ENCODE measurements at places on chromosomes 12 and 14. TPM values are rescaled to one million over a fixed set of nuclear protein-coding genes. Genes with fewer than 3 reads are reported as not detected.
A peak's percentile ranks its signal among the peaks of the same experiment; 100 is the strongest.

DNA sequence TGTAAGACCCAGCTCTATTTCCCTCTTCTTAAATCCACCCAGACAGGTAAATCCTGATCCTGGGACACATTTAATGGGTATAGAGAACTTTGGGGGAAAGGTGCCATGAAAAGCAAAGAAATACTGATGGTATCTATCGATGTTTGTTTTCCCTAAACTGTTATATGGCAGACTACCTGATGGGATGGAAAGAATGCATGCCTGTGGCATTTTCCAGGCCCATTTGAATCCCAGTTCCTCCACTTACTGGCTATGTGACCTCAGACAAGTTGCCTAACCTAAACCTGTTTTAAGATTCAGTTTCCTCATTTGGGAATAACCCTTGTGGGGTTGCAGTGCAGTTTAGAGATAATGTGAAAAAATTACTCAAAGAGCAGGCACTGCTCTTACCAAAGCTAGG, 404.5 kb downstream of the FUT8 start:
- DNase-seq: no peak

DNA sequence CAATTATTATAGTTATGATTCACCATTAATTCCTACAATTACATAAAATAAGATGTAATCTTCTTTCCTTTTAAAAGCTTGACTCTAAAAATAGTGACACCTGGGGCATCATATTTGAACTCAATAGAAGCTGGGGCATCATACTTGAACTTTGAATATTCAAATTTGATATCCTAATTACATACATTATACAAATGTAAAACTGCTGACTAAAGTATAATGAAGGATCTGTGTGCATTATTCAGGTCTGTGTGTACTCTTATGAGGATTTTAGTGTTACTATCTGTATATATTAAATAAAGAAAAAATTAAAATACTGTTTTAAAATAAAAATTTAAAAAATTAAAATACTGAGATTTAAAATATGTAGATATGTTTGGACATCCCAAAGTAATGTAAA, 696.9 kb upstream of the FBXO33 start:
- DNase-seq: no peak

GRCh38 chr12:1343422-1343821, 251.0 kb downstream of the FBXL14 start:
- DNase-seq: no peak

GRCh38 chr12:40110586-40110985, 4.7 kb upstream of the SLC2A13 start:
- no peak for DNase-seq

The BEGAIN gene
- total RNA-seq: 4.2 TPM

- DNase-seq: peak; percentile 93
Measured at GRCh38 chr12:109110988-109111495, 5.3 kb upstream of the ACACB start.

DNA sequence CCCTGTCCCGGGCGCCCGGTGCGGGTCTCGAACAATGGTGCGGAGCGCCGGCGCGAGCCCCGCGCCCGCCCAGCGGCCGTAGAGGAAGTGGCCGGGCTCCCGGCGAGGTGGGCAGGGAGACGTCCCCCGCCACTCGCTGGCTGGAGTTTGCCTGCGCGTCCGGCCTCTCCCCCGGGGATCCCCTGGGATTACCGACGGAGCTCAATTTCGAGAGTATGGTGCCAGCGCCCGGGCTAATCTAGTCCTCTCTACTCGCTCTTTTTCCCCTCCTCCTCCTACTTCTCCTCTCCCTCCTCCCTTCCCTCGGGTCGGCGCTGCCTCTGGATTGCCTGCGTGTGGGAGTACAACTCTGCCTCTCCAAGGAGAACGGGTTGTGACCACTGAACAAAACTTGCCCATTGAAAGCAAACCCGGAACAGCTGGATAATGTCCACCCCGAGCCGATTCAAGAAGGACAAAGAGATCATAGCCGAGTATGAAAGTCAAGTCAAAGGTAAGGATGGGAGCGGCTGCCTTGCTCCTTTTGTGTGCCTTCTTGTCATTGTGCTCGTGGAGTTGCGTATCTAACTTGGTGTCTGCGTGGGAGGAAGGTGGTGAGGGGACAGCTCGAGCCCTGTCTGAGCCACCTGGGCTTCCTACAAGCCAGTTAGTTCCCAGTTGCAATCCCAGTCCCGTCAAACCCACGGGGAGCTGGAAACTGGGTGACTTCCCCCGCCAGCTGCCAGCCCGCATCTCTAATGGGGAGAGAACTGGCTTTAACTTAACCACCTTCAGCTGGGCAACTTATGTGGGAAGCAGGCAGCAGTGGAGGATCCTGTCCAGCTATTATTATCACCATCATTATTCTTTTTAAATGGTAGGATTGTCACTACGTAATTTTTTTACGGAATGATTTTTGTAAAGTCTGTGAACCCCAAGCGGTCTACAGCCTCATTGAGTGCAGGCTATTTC, at the start of gene SRGAP1:
SRGAP1 (plus strand) TSS at position 310 of the 951 bp plus-strand sequence; CDS start at position 427, 117 bp downstream.
- DNase-seq: peak; percentile 74

The CMTM5 gene
- 1.1 TPM for total RNA-seq

DNA sequence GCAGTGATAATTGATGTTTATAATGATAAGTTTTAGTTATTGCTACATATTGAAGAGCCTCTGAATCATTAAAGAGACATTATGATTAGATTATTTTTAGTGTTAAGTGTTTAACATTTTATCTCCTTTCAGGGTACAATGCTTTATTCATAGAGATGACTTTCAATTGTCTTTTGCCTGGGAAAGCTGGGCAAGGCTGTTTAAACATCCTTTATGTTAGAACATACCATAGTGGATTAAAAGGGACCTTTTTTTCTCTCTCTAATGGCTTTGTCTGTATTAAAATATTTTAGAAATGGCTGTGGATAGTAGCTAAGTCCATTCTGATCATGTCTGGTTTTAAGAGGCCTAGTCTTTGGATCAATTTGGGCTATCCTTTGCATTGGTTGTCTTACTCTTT, 427.5 kb upstream of the MIS18BP1 start:
- DNase-seq: no peak

The PLEKHH1 gene
- total RNA-seq: 46.3 TPM

- no peak for DNase-seq
Measured at GRCh38 chr12:111353603-111354295, 15.1 kb downstream of the PHETA1 start.

The SCN8A gene
- 2.2 TPM for total RNA-seq

DNA sequence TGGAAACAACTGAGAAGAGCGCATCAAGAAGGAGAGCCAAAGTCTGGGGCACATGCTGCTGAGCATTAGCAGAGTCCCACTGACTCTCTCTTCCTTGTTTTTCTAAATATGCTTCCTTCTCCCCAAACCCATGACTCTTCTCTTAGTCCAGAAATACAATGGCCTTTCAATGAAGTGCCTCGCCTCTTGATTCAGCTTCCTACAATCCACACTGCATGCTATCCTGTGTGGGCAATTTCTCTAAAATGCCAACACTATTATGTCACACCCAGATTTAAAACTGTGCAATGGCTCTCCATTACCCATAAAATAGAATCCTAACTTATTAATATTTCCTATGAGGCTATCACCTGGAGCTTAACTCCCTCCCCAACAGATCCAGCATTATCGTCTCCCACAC, 198.6 kb downstream of the RPAP3 start:
- DNase-seq: no peak

DNA sequence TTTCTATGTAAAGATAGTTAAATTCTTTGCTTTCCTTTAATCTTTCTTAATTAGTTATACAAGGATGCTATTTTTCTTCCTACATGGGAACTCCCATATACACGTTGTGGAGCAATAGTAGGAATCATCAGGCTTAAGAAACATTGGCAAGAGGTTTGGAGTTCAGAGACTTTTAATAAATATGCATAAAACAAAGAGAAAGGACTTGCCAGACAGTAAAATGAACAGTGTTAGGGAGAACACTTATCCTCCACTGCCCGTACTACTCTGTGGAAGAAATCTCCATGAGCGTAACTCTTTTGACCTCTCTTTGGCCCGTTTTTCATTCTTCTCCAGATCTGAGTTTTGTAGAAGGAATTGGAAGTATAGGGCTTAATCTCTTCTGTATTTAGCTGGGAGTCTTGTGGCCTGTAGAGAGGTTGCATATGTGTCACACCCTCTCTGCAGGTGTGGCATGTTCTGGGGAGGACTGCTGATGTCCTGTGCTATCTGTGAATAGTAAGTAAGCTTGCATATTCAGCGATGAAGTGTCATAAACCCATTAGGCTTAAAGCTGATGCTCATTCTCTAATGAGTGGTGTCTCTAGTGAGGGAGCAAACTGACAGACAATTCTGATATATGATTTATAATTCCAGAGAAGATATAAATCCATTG, 455.4 kb upstream of the FAR2 start:
- no peak for DNase-seq

The ACOT2 gene
- total RNA-seq: 23.7 TPM

- DNase-seq: peak; percentile 71
Measured at GRCh38 chr14:91177073-91178034, 63.5 kb downstream of the DGLUCY start.

- DNase-seq: no peak
Measured at GRCh38 chr14:30551460-30551859, 7.5 kb upstream of the G2E3 start.
